ENCODE measurements at places on chromosomes 7 and 10.

DNA sequence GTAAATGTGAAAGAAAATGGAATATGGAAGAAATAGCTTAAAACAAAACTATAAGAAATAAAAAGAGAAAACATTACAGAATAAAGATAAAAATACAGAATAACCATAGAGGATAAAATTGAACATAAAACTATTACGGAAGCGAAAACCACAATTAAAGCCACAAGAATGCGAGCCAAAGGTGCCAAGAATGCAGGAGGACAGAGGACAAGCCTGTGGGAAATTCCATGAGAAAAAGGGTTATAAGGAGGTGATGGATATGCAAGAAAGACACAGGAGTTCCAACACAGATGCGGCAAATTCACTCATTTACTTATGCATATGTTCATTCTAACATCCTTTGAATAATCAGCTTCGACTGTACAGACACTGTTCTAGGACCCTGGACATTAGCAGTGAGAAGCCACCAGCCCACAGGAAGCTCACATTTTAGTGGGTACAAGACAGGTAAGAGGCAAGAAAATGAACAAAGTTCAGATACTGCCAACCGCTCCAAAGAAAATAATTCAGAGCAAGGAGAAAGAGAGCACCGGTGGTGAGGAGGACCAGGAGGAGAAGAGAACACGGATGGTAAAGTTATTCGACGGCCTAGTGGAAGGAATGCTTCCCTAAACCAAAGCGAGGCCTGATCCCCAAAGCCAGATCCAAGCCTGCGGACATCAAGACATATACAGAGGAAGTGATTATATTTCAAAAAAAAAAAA, 213.7 kb upstream of the MGMT start:
- DNase-seq: no peak

DNA sequence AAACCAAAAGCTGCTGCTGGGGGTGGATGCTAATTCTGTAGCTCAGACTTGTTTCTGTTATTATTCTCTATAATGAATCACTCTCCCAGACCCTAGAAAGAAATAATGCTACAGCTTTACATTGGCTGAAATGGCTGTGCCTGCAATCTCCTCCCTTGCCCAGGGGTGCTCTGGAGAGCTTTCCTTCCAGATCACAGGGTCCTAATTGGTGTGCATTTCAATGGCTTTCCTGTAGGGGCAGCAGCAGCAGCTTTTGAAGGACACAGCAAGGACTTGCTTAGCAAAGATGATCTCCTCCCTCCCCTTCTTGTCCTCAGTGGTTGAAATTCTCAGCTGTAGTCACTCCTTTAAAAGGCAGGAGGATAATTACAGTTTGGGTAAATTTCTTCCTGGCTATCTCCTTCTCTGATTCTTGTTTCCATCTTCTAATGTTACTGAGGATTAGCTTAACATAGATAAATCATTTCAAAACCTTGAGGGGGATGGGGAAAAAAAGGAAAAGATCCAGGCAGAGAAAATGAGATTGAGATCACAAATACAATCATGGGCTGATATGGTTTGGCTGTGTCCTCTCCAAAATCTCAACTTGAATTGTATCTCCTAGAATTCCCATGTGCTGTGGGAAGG, 120.2 kb upstream of the CTTNBP2 start:
- no peak for DNase-seq

GRCh38 chr7:134356421-134356936, 39.7 kb upstream of the SLC35B4 start:
- DNase-seq: no peak

DNA sequence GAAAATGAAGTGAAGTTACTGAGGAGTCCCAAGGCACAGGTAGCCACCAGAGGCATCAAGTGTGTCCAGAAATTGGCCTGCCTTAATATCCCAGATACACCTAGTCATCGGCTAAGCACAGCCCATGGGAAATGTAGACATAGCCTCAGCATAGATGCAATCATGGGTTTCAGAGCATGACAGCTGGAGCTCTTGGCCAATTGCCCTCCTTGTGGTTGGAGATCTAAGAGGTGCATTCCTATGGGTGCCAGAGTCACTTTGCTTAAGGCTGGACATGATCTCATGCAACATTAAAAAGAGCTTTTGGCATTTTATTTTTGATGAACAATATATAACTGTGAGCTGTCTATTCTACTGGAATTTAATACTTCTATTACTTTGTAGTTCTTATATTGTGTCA, 758.0 kb upstream of the LRRTM3 start:
- DNase-seq: no peak

DNA sequence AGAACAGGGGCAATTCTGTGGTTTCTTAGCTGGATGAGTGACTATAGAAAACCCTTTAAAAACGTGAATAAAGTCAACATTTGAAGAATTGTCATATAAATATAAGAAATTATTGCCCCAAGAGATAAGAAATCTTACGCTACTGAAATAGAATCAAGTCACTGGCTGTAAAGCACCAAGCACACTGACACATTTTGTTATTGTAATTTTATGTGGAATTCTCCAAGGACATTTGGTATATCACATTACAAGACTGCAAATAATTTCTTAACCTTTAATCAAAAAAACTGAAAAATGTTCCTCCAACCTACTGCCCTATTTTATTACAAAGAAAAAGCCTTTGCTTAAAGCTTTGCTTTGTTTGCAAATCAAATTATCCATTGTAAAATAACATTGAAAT, 383.3 kb downstream of the IPMK start:
- DNase-seq: no peak

- no peak for DNase-seq
Observed at GRCh38 chr7:114008696-114009095, 89.9 kb upstream of the PPP1R3A start.

- DNase-seq: no peak
Observed at GRCh38 chr7:136150311-136150710, 173.2 kb upstream of the MTPN start.

GRCh38 chr10:96390460-96390864, 31.7 kb upstream of the OPALIN start:
- DNase-seq: no peak

- DNase-seq: no peak
Observed at GRCh38 chr7:154902600-154903082, 100.3 kb downstream of the PAXIP1 start.
